ENCODE measurements at places on chromosomes 7 and 10. TPM values are rescaled to one million over a fixed set of nuclear protein-coding genes. Genes with fewer than 3 reads are reported as not detected.

The OR2A25 gene
- total RNA-seq: not detected

The TBX20 gene
- total RNA-seq: 0.65 TPM

The C10orf88 gene
- total RNA-seq: 7.0 TPM

DNA sequence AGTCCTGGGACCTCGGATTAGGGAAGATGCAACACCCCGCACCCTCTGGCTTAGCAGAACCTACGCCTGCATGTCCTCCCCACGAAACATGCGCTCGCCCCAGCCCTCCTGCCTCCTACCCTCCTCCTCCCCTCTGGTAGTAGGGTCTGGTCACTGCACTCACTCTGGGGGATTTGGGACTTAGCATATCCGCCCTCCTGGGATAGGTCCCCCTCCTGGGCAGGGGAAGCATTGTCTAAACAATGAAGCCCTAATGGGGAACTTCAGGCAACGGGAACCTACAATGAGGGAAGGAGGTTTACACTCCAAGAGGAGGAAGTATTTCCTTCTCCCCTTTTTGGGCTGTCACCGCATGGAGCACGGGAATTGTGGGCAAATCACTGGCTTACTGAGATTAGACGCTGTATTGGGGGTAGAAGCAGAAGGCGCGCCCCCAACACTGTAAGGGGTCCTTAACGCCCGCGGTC lies 892 bp downstream of the CRHR2 start:
- peak overlapping the region; percentile 56 for H3K4me3 ChIP-seq
- H3K27ac ChIP-seq: no peak overlapping the region
- peaks cover 13% of the 10 kb centered on the region for H3K4me1 ChIP-seq
- H3K36me3 ChIP-seq: no peaks in the 10 kb centered on the region
- no peak for DNase-seq

DNA sequence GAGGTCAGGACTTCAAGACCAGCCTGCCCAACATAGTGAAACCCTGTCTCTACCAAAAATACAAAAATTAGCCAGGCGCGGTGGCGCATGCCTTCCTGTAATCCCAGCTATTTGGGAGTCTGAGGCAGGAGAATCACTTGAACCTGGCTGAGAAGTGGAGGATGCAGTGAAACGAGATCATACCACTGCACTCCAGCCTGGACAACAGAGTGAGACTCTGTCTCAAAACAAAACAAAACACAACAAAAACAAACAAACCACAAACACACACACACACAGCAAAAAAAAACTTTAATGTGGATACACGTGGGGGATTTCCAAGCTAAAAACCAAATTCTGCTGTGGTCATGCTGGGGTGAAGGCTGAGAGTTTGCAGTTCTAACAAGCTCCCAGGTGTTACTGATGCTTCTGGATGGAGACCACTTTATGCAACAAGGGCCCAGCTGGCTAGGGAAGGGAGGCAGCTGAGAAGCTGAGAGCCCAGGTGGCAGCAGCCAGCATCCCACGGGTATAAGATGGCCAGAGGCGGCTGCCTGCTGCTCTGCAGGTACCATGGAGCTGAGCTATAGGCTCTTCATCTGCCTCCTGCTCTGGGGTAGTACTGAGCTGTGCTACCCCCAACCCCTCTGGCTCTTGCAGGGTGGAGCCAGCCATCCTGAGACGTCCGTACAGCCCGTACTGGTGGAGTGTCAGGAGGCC lies at the start of gene ZP3:
TSS of gene ZP3 (plus strand) at position 538 of the 699 bp plus-strand sequence. CDS start at position 553, 15 bp downstream.
- H3K36me3 ChIP-seq: no peaks in the 10 kb centered on the region
- H3K4me1 ChIP-seq: no peaks in the 10 kb centered on the region
- DNase-seq: no peak
- no peak within 1 kb of the TSS for H3K27ac ChIP-seq
- no peaks in the 10 kb centered on the region for H3K27me3 ChIP-seq

- DNase-seq: no peak
- H3K36me3 ChIP-seq: no peaks in the 10 kb centered on the region
- H3K4me3 ChIP-seq: no peak overlapping the region
- no peak overlapping the region for H3K27ac ChIP-seq
- H3K27me3 ChIP-seq: no peaks in the 10 kb centered on the region
Measured at GRCh38 chr7:89334797-89335196, 539.3 kb upstream of the TEX47 start.

GRCh38 chr7:157139810-157140510 lies 1.2 kb downstream of the UBE3C start:
- H3K27ac ChIP-seq: peak overlapping the region; percentile 90
- no peaks in the 10 kb centered on the region for H3K27me3 ChIP-seq
- peak overlapping the region; percentile 84 for H3K4me3 ChIP-seq

GRCh38 chr7:63876707-63877322 lies 121.8 kb upstream of the ZNF722 start:
- H3K4me3 ChIP-seq: no peak overlapping the region
- no peaks in the 10 kb centered on the region for H3K27me3 ChIP-seq
- no peaks in the 10 kb centered on the region for H3K4me1 ChIP-seq
- no peaks in the 10 kb centered on the region for H3K36me3 ChIP-seq
- H3K27ac ChIP-seq: no peak overlapping the region
